ENCODE measurements at places on chromosomes 5 and 9. TPM values are rescaled to one million over a fixed set of nuclear protein-coding genes. Genes with fewer than 3 reads are reported as not detected.

The IFNA8 gene
- total RNA-seq: not detected

The ADCY2 gene
- 3.8 TPM for total RNA-seq

GRCh38 chr5:23631302-23632045 lies 124.1 kb downstream of the PRDM9 start:
- no peak overlapping the region for H3K27ac ChIP-seq
- DNase-seq: no peak
- H3K4me1 ChIP-seq: no peaks in the 10 kb centered on the region
- H3K4me3 ChIP-seq: no peak overlapping the region
- H3K36me3 ChIP-seq: no peaks in the 10 kb centered on the region
- H3K27me3 ChIP-seq: no peaks in the 10 kb centered on the region

- no peaks in the 10 kb centered on the region for H3K27me3 ChIP-seq
- no peaks in the 10 kb centered on the region for H3K4me1 ChIP-seq
- H3K36me3 ChIP-seq: no peaks in the 10 kb centered on the region
- no peak overlapping the region for H3K4me3 ChIP-seq
- H3K27ac ChIP-seq: no peak overlapping the region
- DNase-seq: no peak
These were observed 804.4 kb downstream of the TLE4 start for GRCh38 chr9:80376180-80376579.

- no peaks in the 10 kb centered on the region for H3K27me3 ChIP-seq
- no peak for DNase-seq
- H3K36me3 ChIP-seq: no peaks in the 10 kb centered on the region
- no peak overlapping the region for H3K27ac ChIP-seq
- no peaks in the 10 kb centered on the region for H3K4me1 ChIP-seq
- no peak overlapping the region for H3K4me3 ChIP-seq
These were observed 102.8 kb downstream of the KCTD16 start for GRCh38 chr5:144273232-144274027.

- H3K27ac ChIP-seq: no peak overlapping the region
- no peaks in the 10 kb centered on the region for H3K36me3 ChIP-seq
- no peak for DNase-seq
These were observed 24.4 kb downstream of the ANKRD55 start for GRCh38 chr5:56208681-56209080.

GRCh38 chr9:90142580-90142979 lies 500.0 kb downstream of the DIRAS2 start:
- DNase-seq: no peak
- no peaks in the 10 kb centered on the region for H3K4me1 ChIP-seq
- no peak overlapping the region for H3K4me3 ChIP-seq

- H3K4me1 ChIP-seq: no peaks in the 10 kb centered on the region
- no peak overlapping the region for H3K4me3 ChIP-seq
- H3K27ac ChIP-seq: no peak overlapping the region
- H3K27me3 ChIP-seq: no peaks in the 10 kb centered on the region
These were observed 231.6 kb upstream of the RPS23 start for GRCh38 chr5:82509762-82510161.

DNA sequence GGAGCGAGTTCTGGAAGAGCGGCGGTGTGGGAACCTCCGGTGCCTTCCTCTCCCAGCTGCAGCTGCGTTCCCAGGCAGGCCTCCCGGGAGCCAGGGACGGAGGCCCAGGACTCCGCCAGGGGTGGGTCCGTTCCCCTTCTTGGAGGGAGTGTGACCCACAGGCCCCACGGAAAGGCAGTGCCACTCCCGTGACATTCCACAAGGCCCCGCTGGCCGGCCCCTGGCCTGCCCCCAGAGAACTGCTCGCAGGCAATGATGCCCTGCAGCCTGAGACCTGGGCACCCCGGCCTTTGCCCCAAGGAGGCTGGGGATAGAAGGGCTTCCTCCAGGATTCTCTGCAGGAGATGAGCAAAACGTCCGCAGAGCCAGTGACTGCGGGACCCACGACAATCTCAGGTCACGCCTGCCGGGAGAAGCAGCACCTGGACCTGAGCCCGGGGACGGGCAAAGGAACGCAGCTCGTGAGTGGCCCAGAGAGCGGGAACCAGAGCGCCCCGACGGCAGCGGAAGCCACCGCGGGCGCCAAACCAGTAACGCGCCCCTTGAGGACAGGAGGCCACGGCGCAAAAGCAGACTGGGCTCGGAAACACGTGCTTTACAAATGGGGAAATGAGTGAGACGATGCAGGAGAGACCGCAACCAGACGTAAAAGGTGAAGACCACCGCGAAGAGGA lies 9.3 kb downstream of the OBP2B start:
- no peaks in the 10 kb centered on the region for H3K27me3 ChIP-seq
- H3K27ac ChIP-seq: peak overlapping the region; percentile 44
- no peaks in the 10 kb centered on the region for H3K36me3 ChIP-seq
- H3K4me3 ChIP-seq: peak overlapping the region; percentile 67
- peak; percentile 43 for DNase-seq

Data from breast epithelium (tissue), 4 donors.